ENCODE measurements at places on chromosomes 4 and X.

DNA sequence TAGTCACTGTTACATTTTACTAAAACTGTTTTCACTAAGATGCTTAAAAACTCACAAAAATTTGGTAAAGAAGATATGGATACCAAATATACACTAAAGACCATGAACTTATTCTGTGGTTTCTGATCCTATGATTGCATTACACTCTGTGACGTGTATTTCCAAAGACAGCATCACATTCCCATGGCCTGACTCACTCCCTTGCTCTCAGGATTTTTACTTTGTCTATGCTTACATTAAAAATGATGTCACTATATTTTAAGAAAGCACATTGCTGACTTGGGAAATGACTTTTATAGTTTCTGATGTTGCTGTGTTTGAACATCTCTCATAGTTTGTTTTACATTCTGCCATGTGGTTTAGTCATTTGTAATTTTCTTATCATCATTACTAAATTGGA lies 327.9 kb upstream of the MAGEB18 start:
- no peak for DNase-seq

GRCh38 chrX:69158166-69158980 lies 6.9 kb downstream of the PJA1 start:
- peak; percentile 49 for DNase-seq

DNA sequence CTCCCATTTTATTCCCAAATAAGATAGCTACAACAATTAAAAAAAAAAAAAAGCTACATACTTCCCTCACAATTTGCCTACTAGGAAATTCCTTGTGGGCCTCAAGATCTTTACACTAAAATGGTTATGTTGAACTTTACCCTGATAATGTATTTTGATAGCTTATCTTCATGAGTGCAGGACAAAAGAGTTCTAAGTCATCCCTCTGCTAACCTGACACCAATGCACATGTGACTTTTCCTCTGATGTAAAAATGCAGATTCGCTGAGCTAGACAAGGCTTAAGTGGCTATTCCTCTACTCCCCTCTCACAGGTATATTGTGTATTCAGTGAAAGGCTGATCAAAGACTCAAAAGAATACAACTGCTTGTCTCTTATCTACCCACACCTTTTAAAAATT lies 22.5 kb downstream of the ELF2 start:
- peak; percentile 44 for DNase-seq

- DNase-seq, result no peak
Measured at GRCh38 chr4:128163177-128164117, 102.3 kb downstream of the LARP1B start.

DNA sequence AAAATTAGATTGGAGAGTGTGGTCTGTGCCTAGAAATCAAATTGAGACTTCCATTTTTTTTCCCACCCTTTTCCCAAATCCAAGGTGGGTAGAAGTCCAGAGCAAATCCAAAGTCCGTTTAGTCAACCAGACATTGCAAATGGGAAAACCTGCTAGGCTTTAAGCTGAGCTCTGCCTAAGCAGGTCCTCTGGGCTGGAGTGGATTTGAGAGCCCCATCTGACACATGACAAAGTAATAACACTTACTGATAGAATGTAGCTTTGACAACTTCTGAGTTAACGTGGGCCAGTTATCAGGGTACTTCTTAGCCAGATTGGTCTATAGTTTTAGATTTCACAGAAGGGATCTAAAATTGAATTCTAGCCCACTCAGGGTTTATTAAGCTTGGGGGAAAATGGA lies 242.3 kb downstream of the GALNTL6 start:
- DNase-seq, result no peak

- no peak for DNase-seq
Measured at GRCh38 chr4:174260099-174260498, 23.4 kb downstream of the FBXO8 start.

DNA sequence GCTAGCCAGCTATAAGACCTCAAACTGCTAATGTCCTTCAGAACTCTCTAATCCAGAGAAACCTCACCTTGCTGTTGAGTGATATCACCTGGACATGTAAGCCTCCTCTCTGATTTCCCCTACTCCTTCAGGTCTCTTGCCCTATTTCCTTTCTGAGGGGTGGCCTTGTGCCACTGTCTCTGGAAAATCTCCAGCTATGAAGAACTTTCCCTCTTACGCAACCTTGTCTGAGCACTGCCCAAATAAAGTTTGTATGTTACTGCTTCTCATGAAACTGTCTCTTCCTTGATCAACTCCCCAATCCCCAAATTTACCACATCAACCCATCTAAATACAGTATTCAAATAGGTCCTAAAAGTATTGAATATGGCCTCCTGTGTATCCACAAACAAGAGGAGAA lies 53.5 kb upstream of the VEGFD start:
- no peak for DNase-seq

GRCh38 chr4:87078987-87079486 lies 141.4 kb downstream of the KLHL8 start:
- DNase-seq, result no peak

GRCh38 chr4:69057620-69058409 lies 38.5 kb upstream of the UGT2B7 start:
- DNase-seq, result peak; percentile 47

DNA sequence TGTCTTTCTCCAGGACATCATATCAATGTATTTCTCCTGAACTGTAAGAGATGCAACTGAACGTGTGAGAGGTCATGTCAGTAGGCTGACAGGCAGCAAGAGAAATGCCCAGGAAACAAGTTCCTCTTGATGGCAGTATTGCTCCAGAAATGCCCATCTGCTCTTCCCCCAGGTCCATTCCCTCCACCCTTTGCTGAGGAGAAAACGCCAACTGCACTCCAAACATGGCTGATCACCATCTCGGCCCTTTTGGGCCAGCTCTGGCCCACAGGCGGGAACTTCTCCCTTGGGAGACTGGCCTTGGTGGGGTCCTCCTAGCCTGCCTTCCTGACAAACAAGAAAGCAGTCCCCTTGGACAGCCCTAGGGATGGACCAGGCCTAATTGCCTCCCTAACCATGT lies 276.5 kb upstream of the AGTR2 start:
- DNase-seq, result peak; percentile 31

GRCh38 chr4:86338521-86338920 lies 21.3 kb downstream of the MAPK10 start:
- DNase-seq, result no peak

- DNase-seq, result no peak
Measured at GRCh38 chr4:99965173-99965572, 15.1 kb upstream of the H2AZ1 start.

DNA sequence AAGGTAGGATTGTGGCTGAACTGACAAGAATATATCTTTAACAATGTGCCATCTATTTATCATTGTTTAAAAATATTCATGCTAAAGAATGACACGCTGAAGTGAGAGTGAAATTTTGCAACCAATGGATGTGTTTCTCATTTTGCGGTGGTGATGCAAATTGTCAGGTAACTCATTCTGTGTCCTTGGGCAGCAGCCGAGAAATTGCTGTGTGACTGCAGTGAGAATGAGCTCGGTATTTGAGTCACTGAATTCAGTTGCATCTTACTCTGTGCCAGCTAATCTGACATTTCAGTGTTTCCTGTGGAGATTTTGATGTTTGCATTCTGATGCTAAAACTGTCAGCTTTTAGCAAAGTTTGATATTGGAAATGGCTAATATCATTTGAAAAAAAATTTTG lies 28.1 kb downstream of the MCUB start:
- DNase-seq, result no peak

GRCh38 chr4:7326693-7327340 lies 107.9 kb downstream of the PSAPL1 start:
- no peak for DNase-seq

DNA sequence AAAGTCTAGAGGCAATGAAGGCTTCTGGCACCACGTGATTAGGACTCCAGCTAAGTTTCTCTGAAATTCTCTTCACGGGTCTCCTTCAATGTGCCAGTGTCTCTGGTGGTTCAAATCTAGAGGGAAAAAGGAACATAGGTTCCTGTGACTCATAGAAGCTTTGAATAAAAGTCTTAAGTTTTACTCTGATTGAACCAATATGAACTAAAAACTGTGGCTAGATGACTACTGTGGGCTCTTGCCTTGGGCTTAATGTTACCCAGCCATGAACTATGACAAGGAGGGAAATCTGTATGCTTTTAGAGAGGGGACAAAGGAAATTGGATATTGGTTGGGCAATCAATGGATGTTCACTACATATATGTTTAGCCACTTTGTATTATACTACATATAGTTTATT lies 49.9 kb upstream of the TEX13D start:
- no peak for DNase-seq

DNA sequence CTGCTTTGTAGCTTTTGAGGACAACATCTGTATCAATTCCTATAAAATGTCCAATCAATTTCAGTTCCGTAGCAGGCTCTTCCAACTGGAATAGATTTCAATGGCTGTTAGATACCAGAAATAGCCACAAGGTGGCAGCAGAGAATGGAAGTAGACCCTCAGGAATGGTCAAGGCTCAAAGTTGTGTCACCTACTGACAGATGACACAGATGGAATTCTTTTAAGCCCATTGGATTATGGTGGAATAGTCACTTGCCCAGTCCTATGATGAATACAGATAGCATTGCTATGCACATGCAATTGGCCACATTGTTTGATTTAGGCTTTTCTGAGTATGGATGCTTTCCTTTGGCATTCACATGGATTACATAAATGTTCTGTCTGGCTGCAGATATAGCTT lies 130.4 kb upstream of the RADX start:
- peak; percentile 27 for DNase-seq

DNA sequence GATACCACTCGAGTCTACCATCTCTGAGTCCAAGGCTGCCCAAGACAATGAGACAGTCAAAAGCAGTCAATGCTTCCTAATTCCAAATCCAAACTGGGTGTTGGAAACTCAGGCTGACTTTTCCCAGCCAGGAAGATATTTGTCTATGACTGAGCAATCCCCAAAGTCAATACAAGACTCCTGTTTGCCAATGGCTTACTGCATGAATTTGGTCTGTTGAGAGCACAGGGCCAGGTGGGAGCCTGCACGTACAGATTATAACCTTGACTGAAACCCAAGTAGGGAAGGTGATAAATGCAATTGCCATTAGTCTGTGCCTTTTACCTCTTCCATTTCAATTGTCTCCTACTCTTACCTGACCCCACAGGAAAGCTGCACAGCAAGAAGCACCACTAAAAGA lies 72.6 kb upstream of the PPARGC1A start:
- DNase-seq, result no peak

- no peak for DNase-seq
Measured at GRCh38 chr4:184396570-184397515, 77.5 kb downstream of the IRF2 start.

- no peak for DNase-seq
Measured at GRCh38 chr4:106594291-106594952, 225.8 kb upstream of the GIMD1 start.

DNA sequence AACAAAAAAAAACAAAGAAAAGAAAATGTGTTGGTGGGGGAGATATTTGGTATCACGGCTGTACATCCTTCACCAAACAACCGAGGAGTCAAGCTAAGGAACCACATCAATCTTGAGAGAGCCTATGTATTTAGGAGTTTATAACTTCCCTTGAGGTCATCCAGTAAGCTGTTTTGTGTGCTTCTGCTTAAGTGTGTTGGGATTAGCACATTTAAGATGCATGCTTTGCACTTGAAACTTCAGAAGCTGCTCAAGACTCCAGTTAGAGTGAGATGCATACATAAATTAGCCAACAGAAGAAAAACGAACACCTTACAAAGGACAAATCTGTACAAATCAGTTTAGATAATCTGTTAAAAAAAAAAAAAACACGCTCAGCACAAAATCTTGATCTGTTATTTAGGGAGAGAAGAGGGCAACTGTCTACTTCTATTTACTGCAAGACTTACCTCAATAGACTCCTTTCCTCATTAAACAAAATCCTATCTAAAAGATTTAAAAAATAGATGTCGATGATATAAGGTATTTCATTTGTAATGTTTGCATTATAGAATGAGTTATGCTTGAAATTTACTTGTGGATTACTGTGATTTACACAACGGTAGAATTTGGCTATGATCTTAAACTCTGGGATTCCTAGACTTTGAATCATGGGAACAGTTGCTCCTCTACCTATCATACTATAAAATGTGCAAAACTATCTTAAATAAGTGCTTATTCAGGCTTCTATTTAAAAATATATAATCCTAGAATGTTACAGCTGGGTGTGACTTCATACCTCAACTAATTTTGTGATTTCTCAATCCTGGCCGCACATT lies 53.8 kb upstream of the NAP1L5 start:
- DNase-seq, result no peak

- DNase-seq, result no peak
Measured at GRCh38 chr4:13218326-13218958, 265.7 kb downstream of the RAB28 start.

- DNase-seq, result no peak
Measured at GRCh38 chr4:107701565-107701964, 18.5 kb downstream of the PAPSS1 start.

DNA sequence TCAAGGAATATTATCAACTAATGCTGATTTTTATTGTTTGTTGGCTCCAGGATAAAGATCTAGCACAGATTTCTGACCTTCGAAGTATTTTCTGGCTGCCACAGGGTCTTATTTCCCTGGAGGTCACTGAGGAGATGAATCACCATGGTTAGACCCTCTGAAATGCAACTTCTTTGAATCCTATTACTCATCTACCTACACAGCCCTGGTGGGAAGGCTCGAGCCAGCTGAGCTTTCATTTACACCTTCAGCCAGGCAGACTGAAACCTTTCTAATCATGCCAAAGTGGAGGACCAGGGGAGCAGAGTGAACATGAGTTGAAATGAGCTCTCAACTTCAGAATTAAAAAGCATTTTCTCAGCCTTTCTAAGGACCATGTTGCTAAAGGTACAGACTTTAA lies 130.5 kb downstream of the SMIM20 start:
- no peak for DNase-seq

GRCh38 chr4:26369581-26369980 lies 48.8 kb downstream of the RBPJ start:
- DNase-seq, result no peak

GRCh38 chrX:48785540-48786214 lies 713 bp upstream of the GATA1 start:
- DNase-seq, result no peak

- no peak for DNase-seq
Measured at GRCh38 chr4:90546114-90546513, 418.9 kb downstream of the CCSER1 start.

GRCh38 chr4:182881914-182882313 lies 35.3 kb downstream of the DCTD start:
- no peak for DNase-seq

DNA sequence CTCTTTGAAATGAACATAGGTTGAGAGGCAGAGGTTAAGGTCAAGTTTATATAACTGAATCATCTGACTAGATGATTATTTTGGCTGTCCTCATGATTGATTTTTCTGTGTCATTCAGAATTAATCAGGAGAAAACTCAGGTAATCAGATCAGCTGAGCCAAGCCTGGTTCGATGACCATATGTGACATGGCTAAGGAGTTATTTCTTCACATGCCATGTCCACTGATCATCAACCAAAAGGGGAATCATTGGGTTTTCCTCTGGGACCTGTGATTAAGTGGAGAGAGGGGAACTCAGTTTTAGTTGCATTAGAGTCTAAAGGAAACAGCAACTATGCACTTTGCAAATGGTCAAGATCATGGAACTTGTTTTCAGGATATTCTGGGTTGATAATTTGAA lies 20.3 kb upstream of the PACRGL start:
- no peak for DNase-seq

GRCh38 chr4:5212255-5213013 lies 161.2 kb downstream of the STK32B start:
- DNase-seq, result no peak

- no peak for DNase-seq
Measured at GRCh38 chr4:54589586-54589985, 68.2 kb upstream of the KIT start.
